BJ (cell line): ENCODE measurements at places on chromosomes 11 and 22. TPM values are rescaled to one million over a fixed set of nuclear protein-coding genes. Genes with fewer than 3 reads are reported as not detected.

DNA sequence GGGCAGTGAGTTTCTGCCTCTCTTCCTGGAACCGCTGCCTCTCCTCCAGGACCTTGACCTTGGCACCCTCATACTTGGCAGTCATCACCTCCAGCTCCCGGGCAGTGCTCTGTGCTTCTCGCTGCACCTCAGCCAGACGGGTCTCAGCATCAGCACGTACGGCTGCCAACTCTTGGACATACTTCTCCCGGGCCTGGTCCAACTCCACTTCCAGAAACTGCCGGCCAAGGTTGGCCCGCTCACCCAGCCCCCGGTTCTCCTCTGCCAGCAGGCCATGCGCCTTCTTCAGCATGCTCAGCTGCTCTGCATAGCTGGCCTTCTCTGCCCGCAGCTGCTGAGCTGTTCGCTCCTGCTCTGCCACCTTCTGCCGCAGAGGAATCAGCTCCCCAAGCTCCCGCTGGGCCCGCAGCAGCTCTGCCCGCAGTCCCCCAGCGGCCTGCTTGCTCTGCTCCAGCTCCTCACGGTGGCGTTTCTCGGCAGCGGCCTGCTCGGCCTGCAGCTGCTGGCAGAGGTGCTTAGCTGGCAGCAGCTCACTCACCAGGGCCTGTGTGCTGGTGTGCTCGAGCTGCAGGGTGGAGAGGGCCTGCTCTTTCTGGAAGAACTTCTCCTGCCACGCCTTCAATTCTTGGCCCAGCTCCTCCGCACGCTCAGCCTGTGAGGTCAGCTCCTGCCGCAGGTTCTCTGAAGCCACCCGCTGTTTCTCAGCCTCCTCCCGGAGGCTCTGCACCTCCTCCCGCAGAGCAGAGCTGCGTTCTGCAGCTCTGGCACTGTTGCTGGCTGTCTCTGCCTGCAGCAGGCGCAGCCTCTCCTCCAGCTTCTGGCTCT is 14.4 kb downstream of the IL18BP start:
- DNase-seq = peak; percentile 33

TMA7B gene
- polyA plus RNA-seq = not detected in 2 replicates

DNA sequence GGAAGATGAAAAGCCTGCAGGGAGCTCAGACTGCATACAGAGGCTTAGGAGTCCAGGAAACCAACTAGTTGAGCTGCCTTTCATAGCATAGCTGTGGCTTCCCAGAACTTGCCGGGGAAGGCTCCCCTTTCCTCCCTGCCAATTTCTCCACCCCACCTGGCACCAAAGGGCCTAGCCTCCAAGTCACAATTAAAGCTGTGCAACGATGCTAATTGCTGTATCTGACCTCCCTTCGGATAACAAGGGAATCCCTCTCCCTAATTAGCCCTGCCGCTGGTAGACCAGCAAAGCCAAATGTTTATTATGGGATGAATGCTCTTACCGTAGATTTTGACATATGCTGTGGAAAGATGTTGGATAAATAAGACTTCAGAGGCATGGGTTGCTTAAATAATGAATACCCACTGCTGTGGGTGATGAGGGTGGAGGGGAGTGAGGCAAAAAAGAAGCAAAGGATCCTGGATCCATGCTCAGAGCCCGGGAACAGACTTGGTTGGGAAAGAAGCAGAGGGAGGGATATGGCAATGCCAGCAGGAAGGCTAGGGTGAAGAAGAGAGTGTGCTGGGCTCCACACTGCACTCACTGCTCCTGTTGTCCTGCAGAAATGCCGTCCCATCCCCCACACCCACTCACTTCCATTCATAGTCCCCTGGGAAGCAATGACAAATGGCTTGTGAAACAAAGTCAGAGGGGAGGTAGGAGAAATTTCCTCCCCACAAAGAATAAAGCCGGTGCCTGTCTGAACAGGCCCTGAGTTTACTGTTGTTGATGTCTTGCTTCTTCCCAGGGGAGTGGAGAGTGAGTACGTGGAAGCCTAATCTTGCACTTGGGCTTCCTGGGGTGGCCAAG is 608.1 kb upstream of the CADM1 start:
- no peak for DNase-seq

ADM2 gene
- polyA plus RNA-seq = 8.1 and 16.0 TPM in 2 replicates

DNA sequence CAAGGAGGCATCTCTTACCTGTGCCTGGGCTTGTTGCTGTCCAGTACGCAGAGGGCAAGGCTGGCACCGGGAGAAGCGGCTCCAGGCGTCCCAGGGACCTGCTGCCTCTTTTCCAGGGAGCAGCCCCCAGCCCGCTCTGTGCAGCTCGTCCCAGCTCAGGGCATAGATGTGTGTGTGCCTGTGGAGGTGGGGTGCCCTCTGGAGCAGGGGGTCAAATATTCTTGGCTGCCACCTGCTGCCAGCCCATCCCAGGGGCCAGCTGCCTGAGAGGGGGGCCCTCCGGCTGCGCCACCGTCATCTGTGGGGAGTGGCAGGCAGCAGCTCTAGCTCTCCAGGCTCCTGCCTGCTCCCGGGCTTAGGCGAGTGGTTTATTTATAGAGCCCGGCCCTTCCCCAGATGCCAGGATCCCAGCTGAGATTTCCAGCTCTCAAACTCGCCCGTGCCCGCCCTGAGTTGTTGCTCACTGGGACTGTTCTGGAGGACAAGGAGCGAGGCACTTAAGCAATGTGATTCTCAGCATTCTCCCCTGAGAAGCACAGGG is 87.5 kb downstream of the RTL6 start:
- DNase-seq = no peak

DNA sequence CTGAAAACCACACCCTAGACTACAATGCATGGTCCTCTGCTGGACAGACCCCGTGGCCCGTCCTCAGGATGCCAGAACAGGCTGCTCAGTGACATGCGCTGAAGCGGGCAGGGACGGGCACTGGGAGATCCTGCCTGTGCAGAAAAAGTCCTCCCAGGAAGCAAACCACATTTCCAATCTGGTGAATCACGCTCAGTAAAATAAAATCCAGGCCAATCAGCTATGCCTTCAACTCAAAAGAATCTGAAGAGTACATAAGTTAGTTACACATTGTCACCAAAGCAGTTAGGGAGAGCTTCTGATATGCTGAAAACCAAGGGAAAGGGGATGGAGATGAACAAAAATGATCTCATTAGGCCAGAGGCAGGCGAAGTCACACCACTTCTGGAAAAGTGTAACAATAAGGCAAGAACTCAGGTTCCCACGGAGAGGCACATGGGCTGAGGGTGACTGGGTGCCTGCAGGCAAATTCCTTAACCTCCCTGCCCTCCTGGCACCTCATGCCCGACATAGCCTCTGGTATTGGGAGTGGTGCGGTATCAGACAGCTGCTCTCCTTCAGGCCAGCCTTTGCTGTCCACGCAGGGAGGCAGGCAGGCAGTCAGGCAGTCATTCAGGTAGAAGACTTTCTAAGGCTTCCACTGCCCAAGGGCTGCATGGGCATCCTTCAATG is 66.4 kb downstream of the APOL5 start:
- peak; percentile 53 for DNase-seq

GGTLC2 gene
- not detected in 2 replicates for polyA plus RNA-seq

GRCh38 chr22:27510024-27510423 is 291.5 kb downstream of the MN1 start:
- no peak for DNase-seq

- no peak for DNase-seq
These were observed 6.8 kb downstream of the EED start for GRCh38 chr11:86251345-86251744.

DNA sequence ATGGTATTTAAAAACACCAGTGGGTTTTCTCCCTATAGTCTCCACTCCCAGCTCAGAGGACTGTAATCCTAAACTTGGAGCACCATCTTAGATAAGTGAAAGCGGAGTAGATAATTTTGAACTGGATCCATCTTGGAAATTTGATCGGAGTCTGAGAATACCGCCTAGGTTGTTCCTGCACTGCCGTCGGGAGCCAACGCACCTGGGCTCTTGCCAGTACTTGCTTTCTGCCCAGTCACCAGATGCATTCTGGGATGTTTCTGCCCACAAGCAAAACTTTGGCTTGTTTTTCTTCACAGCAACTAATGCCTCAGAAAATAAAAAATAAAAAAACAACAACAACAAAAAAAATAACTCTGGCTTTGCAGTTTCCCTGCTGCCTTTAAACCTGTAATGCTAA is 113.0 kb upstream of the MTMR2 start:
- no peak for DNase-seq

- no peak for DNase-seq
These were observed 1.4 kb downstream of the OSM start for GRCh38 chr22:30265131-30265720.

- DNase-seq = no peak
These were observed 41.3 kb downstream of the TRIM29 start for GRCh38 chr11:120096369-120097191.
